ENCODE measurements at places on chromosomes 1 and 21.

DNA sequence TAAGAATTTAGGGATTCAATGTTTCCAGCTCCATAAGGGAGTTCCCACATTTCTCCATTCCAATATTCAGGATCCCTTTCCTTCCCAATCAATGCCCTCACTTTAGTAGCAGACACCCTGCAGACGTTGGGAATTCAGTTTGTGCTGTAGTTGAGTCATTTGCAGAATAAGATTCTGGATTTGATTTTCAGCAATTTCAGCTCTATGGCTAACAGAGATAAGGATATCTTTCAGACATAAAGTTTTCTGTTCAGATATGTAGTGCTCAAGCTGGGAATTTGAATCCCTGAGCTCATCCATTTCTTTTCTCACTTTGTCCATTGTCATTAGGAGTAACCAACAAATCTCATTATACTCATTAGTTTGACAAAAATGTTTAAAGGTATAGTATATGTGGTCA lies 13.1 kb downstream of the MPZL1 start:
- DNase-seq = no peak

DNA sequence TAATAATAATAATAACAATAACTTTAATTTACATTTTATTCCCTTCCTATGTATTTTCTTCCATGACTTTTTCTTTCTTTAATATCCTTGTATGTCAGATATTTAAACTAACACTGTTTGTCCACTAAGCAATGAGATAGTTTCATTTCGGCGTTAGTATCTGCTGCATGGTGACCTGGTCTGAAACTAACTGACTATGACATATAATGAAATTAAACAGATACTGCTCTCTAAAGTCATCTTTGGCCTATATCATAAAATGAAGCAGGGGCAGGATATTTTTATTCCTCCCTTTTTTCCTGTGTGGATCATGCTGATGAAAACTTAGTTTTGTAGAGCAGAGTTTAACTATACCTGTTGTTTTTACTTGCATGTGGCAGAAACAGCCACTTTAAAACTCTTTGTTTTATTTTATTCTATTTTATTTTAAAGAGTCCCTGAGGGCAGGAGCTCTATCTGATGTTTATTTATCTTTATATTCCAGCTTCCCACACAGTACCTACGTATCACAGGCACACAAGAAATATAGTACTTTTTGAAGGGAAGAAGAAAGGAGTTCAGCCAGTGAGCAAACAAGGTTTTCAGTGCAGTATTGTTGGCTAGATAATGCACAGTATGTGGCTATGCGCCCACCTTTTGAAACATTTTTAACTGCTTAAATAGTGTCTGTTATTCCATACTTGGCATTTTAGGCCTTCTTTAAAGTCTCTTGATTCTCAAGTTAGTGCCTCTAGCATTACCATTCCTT lies 165.6 kb downstream of the PHTF1 start:
- DNase-seq = no peak

- DNase-seq = no peak
These were observed 311.9 kb upstream of the RUNX1 start for GRCh38 chr21:35360870-35361570.

DNA sequence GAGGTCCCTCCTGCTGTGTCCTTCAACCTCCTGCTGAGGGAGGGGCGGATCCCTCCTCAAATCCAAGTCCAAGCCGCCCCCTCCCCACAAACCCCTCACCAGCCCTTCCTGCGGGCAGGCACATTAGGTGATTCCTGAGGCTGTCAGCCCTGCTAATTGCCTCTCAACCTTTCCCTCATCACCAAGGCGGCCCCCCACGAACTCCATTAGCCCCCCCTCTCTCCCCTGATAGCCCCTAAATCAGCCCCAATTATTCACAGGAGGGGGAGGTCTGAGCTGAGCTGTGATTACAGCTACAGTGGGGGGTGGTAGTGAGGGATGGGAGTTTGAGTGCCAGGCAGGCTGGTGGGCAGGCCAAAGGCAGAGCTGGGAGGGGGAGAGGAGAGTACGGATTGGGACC lies 5.8 kb upstream of the PEAR1 start:
- DNase-seq = peak; percentile 13

GRCh38 chr1:162010175-162010506 lies 13.5 kb downstream of the OLFML2B start:
- DNase-seq = peak; percentile 19

DNA sequence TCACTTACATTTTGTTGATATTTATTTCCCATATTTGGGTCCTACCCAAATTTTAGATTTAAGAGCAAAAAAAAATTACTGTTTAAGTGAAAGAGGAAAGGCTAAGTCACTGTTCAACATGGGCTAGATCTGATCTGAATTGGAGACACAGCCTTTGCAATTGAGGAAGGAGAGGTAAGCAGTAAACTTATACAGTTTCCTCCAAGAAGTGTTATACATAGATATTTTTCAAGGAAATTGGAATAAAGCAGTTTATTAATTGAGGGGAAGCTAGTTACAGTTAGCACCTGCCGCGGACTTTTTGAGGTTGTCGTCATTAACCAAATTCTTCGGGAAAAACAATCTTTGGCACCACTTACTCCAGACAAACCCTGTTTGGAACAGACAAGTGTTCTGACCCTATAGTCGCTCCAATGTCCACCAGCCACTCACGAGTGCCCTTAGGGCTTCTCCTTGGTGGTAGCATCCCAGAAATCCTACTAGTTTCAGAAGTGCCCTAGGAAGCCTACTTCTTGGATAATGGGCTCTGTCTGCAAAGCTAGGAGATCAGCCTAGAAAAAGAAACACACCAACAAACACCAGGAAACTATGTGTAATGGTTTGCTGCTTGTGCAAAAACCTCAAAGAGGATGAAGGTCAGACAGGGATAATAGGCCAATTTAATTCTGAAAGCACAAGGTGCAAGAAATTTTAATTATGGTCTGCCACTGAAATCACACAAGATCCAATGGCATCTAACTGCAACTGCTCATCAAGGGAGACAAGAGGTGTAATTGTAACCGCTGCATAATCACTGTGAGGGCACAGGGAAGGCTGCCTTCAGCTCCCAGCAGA lies 2.5 kb downstream of the WLS start:
- no peak for DNase-seq

All from pancreas (tissue), 10 donors.